Adrenal gland (tissue), 19 donors: ENCODE measurements at places on chromosomes 7 and 10. TPM values are rescaled to one million over a fixed set of nuclear protein-coding genes. Genes with fewer than 3 reads are reported as not detected.

GRCh38 chr10:131961047-131961776 lies 20.5 kb downstream of the BNIP3 start:
- DNase-seq = no peak

The MMP21 gene
- not detected for total RNA-seq

- peak; percentile 79 for DNase-seq
Measured at GRCh38 chr7:73612598-73613269, 11.6 kb downstream of the MLXIPL start.

DNA sequence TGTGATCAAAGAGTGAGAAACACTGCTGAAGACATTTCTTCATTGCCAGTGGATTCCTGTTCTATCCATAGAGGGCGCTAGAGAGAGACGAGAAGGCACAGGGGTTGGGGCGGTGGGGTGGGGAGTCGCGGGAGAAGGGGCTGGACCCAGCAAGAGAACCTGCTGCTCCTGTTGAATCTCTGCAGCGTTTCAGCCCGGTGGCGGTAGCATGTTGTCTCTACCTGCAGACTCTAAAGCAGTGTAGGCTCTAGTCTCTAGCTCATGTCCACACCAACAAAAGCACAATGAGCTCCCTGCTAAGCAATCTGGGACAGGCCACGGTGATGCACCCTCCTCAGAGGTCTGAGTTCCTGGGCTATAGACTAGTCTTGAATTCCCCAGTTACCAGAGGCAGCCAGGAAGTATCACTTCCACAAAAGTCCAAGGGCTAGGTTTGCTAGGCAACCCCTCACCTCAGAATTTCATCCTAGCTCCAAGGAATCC lies 167.7 kb downstream of the DGKB start:
- DNase-seq = no peak

The ST8SIA6 gene
- 0.84 TPM for total RNA-seq

- no peak for DNase-seq
Measured at GRCh38 chr7:24255139-24255538, 28.9 kb upstream of the NPY start.

The ATG9B gene
- not detected for total RNA-seq

The ADCYAP1R1 gene
- 0.39 TPM for total RNA-seq

DNA sequence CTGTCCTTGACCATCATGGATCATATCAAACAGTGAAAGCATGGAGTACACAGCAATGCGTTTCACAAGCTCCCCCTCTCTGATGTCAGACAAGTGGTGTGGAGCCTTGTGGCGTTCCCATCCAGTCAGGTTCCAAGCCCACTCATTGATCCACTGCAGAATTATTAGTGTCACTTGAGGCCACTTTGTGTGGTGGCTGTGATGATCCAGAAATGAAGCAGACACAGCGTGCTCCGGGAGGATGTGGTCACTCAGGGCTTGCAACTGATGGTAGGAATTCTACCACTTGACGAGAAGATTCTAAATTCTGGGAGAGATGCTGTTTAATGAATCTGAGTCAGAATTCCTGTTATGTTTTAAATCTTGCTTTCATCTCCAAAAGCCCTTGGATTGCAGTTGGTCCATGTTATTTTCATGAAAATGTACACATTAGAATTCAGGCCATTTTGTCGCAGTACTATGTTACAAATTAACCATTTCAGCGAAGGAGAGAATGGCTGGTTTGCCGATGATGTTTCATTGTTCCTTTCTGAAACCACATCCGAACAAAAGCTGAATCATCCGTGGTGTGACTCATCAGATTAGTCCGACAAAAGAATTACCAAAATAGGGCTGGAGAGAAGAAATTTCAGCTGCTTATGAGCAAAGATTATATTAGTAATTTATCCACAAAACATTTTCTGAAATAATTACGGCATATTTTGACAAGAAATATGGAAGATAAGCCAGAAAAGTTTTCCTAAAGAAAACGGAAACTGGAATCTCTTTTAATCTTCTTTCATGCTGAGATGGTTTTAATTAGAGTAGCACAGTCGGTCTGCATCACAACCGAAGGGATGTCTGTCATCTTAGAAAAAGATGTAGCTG lies 48.1 kb downstream of the INSYN2A start:
- DNase-seq = no peak

- DNase-seq = peak; percentile 45
Measured at GRCh38 chr10:89369156-89370105, 8.4 kb upstream of the IFIT1B start.

The PKD2L1 gene
- total RNA-seq = not detected

The FAM24B gene
- 2.9 TPM for total RNA-seq

The SCART1 gene
- total RNA-seq = 2.2 TPM

DNA sequence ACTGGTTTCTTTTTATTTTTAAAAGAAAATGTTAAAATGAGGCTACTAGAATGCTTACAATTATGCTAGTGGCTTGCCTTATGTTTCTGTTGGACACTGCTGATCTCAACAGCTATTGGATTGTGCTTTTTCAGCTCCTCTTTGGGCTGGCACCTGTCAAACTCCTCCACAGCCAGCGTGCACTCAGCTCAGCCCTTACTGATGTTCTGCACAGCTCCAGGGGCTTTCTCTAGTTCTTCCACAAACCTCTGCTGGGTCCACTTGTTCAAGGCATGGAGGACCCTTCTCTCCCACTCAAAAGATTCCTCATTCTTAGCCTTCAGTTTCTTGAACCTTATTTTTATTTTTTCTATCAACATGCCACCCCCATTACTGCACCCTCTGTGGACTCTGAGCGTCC lies 96.0 kb downstream of the VIPR2 start:
- DNase-seq = no peak

The NOM1 gene
- total RNA-seq = 17.7 TPM

DNA sequence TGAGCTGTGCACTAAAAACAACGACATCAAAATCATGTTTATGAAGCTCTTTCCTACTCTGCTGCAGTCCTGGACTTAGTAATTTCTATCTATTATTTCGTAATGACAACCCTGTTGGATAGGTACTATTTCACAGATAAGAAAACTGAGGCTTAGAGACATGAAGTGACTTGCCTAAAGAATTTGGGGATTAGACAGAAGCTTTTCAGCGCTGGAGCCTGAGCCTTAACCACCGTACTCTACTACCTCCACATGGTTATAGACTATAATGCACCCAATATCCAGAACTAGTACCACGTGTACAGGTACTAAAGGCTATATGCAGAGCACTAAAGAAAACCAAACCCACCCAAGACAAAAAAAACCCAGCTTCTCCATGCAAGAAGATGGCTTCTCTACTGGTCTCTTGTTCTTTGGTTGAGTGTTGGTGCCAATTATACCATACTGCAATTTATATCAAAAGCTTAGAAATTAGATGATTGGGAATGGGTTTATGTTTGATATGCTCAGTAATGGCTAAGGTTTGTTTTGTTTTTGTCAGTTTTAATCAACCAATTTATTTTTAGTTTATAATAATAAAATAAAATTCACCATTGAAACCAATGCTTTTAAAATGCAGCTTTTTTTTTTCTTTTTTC lies 6.5 kb upstream of the SNX10 start:
- DNase-seq = no peak

The JAKMIP3 gene
- 0.44 TPM for total RNA-seq

The XRCC2 gene
- 1.1 TPM for total RNA-seq

The COL26A1 gene
- total RNA-seq = 3.5 TPM

The EBF3 gene
- total RNA-seq = 0.42 TPM

- DNase-seq = no peak
Measured at GRCh38 chr10:20890009-20890408, 7.1 kb downstream of the NEBL start.

The SHLD2 gene
- total RNA-seq = 36.5 TPM

- DNase-seq = no peak
Measured at GRCh38 chr10:71332466-71332865, 13.4 kb downstream of the SLC29A3 start.

DNA sequence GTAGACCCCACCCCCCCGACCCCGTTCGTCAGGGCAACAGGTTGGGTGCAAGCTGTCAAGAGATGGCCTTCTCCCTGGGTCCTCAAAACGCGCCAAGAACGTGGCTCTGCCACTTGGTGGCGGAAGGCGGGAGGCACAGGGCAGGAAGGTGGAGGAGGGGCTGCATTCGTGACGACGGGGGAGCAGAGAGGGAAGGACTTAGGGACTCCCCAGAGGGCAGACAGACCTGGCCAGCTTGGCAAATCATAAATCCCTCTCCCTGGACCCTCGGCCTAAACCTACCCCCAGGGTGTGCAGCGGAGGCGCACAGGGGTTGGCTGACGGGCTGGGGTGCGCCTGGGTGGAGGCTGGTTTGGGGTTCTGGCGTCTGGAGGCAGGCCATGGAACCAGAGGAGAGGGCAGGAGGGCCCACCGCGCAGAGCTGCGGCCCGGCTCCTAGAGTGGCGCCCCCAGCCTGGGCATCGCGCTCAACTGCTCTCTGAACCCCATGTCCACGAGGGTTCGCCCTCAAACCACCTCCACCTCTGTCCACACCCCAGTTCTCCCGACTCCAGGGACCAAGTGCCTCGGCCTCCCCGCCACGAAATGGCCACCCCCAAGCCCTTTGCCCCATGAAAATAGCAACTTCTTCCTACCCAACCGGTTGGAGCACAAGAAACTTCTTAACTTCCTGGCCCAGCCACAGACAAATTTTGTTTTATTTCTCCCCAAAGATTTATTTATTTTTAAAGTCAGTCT lies 10.8 kb upstream of the GATA3 start:
- DNase-seq = no peak

The SEMA4G gene
- 14.4 TPM for total RNA-seq

DNA sequence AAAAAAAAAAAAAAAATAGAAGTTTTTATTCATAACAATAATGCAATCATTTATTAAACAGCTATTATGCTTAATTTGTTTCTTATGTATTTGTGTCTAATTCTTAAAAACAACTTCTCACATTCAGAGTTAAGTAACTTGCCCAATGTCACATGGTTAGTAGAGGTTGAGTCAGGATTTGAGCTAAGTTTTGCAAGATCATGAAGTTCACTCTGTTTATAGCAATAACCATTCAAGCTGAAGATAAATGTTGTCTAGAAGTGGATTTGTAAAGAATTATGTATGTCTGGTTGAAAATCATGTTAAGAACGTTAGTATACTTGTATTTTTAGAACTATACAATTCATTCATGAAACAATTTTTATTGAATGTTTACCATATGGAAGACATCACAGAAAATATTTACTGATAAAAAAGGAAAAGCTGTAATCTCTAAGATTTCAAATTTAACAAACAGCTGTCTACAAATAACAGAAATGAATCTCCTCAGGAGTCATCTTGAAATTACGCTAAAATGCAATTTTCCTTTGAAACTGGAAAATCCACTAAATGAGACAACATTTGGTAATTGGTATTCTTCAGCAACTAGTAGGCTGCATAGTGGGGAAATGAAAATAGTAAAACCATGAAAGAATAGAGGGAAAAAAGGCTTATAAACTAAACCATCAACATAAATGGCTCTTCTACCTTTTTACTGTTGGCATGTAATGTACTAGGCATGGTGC lies 70.5 kb upstream of the AHR start:
- DNase-seq = no peak

DNA sequence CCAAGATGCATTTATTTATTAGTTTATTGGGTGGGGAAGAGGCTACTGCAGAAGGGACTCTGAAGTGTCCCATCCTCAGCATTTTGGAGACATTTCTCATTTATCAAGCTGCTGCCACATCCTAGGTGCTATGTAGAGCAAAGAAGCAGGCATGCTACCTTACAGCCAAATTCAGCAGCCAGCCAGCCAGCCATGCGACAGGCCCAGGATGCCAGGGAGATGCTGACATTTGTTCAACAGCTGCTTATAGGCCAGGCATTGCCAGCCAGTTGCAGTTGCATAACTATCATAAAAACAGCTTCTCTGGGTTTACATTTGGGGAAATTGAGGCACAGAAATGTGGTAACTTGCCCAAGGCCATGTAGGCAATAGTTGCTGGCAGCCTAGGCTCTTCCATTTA lies 2.3 kb downstream of the SLC29A3 start:
- no peak for DNase-seq

The GBX1 gene
- total RNA-seq = not detected

DNA sequence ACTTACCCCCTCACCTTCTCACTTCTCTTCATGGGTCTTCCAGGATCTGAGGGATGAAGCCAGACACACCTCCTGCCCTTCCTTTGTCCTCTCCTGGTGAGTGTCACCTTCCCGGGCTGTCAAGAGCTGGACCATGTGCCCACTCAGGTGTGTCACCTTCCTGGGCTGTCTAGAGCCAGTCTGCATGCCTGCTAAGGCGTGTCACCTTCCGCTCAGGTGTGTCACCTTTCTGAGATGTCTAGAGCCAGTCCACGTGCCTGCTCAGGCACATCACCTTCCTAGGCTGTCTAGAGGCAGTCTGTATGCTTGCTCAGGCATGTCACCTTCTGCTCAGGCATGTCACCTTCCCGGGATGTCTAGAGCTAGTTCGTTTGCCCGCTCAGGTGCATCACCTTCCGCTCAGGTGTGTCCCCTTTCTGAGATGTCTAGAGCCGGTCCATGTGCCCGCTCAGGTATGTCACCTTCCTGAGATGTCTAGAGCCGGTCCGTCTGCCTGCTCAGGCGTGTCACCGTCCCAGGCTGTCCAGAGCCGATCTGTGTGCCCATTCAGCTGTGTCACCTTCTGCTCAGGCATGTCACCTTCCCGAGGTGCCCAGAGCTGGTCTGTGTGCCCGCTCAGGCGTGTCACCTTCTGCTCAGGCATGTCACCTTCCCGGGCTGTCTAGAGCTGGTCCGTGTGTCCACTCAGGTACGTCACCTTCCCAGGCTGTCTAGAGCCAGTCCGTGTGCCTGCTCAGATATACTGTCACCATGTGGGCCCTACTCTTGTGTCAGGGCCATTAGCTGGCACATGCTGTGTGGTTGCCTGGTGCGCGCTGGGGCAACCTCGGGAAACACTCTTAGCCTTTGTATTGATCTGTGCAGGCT lies 245.3 kb downstream of the EBF3 start:
- no peak for DNase-seq
